HepG2 (cell line): ENCODE measurements at places on chromosomes 4 and X. TPM values are rescaled to one million over a fixed set of nuclear protein-coding genes. Genes with fewer than 3 reads are reported as not detected.

- no peak for DNase-seq
Observed at GRCh38 chrX:80120335-80120734, 105.8 kb downstream of the TBX22 start.

- no peak for DNase-seq
Observed at GRCh38 chrX:2406891-2407518, 93.8 kb downstream of the DHRSX start.

GRCh38 chr4:164768516-164768915 is 14.6 kb downstream of the SMIM31 start:
- no peak for DNase-seq

DNA sequence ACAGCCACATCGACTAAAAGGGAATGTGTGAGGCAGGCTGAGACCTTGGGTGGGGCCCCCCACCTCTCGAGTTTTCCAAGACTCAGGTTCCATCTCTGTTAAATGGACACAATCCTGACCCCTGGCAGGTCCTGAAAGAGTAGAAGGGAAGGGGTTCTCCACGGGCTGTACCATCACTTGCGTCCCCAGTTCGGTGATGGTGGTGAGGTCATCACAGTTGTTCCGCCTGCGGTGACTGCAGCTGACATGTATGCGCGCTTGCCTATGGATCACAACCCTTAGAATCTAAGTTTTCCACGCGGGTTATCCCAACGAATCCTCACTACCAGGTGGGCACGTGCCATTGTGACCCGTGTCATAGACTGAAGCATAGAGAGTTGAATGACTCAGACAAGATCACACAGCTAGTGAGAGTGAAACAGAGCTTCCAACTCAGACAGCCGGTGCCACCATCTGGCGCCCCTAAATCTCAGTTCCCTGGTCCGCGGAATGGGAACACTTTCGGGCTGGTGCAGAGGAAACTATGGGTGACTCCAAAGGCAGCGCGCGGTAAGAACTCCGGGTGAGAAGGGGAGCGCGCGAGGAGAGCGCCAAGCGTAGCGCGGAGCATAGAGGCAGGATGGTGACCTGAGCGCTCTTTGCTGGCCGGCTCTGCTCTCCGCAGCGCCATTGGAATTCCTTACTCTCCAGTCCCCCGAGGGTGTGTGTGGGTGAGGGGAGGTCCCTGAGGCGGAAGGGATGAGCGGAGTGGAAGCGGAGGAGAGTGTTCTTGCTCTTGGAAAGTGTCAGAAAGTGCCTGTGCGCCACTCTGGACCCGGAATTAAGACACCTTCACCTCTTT is 10.5 kb downstream of the MSX1 start:
- DNase-seq: no peak

- DNase-seq: no peak
Observed at GRCh38 chrX:14050709-14051108, 21.0 kb upstream of the GEMIN8 start.

DNA sequence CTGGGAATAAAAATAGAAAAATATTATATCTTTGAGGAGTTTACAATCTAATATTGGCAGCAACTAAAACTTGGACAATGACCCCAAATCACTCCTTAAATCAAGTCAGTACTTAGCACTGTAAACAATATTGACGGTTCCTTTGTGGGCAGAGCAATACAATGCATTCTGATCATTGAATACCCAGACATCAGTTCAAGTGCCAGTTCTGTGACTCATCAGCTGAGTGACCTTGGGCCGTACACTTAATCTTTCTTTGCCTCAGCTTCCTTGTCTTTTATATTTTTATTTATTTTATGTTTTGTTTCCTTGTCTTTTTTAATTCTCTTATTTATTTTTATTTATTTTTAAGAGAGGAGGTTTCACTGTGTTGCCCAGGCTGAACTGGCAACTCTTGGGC is 112.2 kb upstream of the ANXA3 start:
- DNase-seq: no peak

VCX3B gene
- total RNA-seq: not detected in 2 replicates

GRCh38 chrX:45110494-45110893 is 90.2 kb downstream of the DIPK2B start:
- no peak for DNase-seq

DNA sequence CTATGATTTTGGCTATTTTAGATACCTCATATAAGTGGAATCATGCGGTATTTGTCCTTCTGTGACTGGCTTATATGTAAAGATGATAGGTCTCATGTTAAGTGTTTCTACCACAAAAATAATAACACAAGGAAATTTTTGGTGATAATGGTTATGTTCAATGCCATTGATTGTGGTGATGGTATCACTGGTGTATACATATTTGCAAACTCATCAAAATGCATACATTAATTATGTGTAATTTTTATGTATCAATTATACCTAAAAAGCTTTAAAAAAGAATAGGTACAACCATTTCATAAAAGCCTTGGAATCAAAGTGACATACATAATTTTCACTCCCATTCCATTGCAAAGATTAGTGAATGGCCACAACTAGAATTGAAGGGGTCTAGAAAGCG is 178.3 kb upstream of the FMR1 start:
- DNase-seq: no peak

DNA sequence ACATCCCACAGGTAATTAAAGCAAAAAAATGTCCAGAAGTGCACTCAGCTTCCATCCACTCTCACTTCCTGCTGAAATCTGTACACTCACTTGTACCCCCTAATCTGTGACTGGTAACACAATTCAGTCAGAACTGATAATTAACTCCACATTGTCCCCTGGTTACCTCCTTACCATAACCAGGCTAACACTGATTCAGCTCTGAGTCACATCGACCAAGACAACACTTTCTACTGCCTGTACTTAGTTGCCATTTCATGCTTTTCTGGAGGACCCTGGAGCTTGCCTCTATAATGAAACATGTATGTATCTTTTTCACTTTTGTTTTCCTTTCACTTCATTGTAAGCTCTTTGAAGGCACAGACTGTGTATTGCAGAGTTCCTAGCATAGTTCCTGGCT is 130.9 kb upstream of the GABRG1 start:
- DNase-seq: no peak

ENPP6 gene
- not detected in 2 replicates for total RNA-seq

- DNase-seq: no peak
Observed at GRCh38 chr4:186839122-186840037, 115.7 kb upstream of the FAT1 start.

CLDN34 gene
- 0.21 TPM in 1 of 2 replicates, not detected in the other for total RNA-seq

SLC6A14 gene
- total RNA-seq: 43.2 and 70.2 TPM in 2 replicates

GRCh38 chr4:184506527-184507121 is 32.3 kb upstream of the IRF2 start:
- peak; percentile 24 for DNase-seq

DNA sequence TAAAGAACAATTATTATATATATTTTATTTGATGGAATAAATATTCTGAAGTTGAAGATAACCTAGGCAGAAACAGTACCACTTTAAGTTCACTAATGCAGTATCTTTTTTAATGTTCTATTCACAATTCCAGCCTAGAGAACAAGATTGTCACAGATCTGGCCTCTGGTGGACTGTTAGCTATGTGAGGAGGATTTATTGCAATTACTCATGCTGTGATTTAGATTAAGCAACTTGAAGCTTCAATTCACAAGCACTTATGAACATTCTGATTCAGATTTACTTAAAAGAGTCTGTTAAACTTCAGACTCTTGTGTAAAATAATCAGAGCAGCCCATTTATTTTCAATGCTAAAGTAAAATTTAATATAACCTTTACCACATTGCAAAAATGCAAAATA is 1489.8 kb downstream of the STIM2 start:
- no peak for DNase-seq

BTK gene
- not detected in 2 replicates for total RNA-seq

- DNase-seq: no peak
Observed at GRCh38 chr4:152643153-152644035, 36.4 kb downstream of the TMEM154 start.

GRCh38 chr4:37299468-37299867 is 54.9 kb downstream of the NWD2 start:
- no peak for DNase-seq

DNA sequence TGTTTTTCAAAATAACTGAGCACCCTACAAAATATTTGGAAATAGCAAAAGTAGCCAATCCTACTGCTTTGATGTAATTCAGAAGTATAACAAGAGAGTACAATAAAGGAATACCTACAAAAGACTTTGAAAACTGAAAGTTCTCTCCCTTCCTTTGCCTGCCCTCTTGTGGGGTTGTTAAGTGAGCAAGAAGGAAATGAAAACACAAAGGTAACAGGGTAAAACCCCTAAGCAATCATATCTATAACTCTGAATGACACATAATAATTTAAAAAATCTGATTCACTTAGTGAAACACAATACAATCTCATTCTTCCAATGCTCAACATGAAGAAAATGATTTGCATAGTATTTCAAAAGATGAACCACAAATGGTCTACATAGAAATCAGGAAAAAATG is 98.2 kb downstream of the FRYL start:
- DNase-seq: peak; percentile 5

GRCh38 chr4:160353548-160353947 is 1250.7 kb downstream of the RAPGEF2 start:
- DNase-seq: no peak

SLITRK4 gene
- not detected in 2 replicates for total RNA-seq

- DNase-seq: no peak
Observed at GRCh38 chr4:56042225-56042624, 93.5 kb downstream of the CEP135 start.

MAGED4B gene
- total RNA-seq: 29.9 and 51.3 TPM in 2 replicates

ARX gene
- total RNA-seq: not detected in 2 replicates

GRCh38 chrX:118345045-118345463 is 852 bp upstream of the WDR44 start:
- no peak for DNase-seq

NPNT gene
- total RNA-seq: 10.0 and 19.1 TPM in 2 replicates

FGD1 gene
- 0.59 and 0.62 TPM in 2 replicates for total RNA-seq

DNA sequence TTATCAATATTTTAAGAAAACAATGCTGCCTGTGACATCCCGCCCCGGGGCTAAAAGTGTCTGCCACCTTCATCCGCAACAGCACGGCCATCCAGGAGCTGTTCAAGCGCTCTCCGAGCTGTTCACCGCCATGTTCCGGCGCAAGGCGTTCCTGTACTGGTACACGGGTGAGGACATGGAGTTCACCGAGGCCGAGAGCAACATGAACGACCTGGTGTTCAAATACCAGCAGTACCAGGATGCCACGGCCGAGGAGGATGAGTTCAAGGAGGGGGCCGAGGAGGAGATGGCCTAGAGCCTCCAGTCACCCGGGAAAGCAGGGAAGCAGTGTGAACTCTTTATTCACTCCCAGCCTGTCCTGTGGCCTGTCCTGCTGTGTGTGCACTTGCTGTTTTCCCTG is 12.1 kb upstream of the KLHL13 start:
- no peak for DNase-seq

DNA sequence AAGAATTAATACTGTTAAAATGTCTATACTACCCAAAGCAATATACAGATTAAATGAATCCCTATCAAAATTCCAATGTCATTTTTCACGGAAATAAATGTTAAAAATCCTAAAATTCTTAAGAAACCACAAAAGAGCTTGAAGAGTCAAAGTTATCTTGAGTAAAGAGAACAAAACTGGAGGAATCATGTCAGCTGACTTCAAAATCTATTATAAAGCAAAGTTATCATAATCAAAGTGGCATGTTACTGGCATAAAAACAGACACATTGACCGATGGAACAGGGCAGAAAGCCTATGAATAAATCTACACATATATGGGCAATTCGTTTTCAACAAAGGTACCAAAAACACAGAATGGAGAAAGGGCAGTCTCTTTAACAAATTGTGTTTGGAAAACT is 579.0 kb downstream of the INPP4B start:
- DNase-seq: no peak

PTCHD1 gene
- total RNA-seq: not detected in 2 replicates

OTC gene
- 1.8 and 2.6 TPM in 2 replicates for total RNA-seq

GRCh38 chrX:9293051-9293496 is 171.8 kb upstream of the TBL1X start:
- no peak for DNase-seq

RAB33A gene
- not detected in 2 replicates for total RNA-seq

- no peak for DNase-seq
Observed at GRCh38 chr4:171203425-171203824, 609.8 kb upstream of the GALNTL6 start.

DNA sequence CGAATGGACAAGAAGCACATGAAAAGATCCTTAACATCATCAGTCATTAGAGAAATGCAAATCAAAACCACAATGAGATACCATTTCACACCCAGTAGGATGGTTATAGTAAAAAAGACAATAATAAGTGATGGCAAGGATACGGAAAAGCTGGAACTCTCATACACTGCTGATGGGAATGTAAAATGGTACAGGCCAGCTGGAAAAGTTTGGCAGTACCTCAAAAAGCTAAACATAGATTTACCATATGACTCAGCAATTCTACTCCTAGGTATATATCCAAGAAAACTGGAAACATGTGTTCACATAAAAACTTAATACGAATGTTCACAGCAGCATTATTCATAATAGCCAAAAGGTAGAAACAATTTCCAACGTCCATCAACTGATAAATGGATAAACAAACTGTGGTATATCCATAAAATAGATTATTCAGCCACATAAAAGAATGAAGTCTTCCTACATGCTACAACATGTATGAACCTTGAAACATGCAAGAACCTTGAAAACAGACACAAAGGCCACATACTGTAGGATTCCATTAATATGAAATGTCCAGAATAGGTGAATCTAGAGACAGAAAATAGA is 11.9 kb downstream of the RPS6KA3 start:
- DNase-seq: no peak

- no peak for DNase-seq
Observed at GRCh38 chrX:32839781-32840180, 371.6 kb downstream of the DMD start.

UGT8 gene
- total RNA-seq: not detected in 2 replicates

DNA sequence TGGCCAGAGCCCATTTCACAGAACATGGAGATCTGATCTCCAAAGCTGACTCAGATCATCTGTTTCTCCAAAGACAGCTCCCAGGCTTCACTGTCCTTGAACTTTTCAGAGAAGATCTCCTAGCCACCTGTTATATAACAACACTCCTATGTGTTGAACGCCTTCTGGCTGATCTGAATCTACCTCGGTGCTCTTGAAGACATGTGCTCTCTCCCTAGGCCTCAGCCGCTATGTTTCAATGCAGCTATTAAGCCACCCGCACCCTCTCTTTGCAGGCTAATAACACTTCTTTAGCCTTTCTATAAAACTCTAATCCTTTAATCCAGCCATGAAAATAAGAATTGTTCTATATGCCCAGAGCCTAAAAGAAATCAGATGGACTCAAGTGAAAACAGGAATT is 34.9 kb downstream of the SEL1L3 start:
- DNase-seq: no peak

NHSL2 gene
- not detected in 2 replicates for total RNA-seq

DNA sequence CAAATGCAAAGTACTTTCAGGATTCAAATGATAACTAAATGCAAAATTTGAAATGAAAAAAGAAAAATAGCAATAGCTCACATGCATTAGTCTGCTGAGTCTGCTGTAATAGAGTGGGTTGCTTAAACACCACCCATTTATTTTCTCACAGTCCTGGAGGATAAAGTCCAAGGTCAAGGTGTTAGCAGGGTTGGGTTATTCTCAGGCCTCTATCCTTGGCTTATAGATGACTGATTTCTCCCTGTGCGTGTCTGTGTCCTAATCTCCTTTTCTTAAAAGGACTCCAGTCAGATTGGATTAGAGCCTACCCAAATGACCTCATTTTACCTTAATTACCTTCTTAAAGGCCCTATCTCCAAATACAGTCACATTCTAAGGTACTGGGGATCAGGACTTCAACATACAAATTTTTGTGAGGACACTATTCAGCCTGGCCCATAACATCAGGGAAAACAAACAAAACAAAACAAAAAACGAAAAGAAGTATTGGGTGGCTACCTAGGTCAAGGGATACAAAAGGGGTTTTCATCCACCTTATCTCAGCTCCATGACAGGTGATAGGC is 6.3 kb upstream of the TBL1X start:
- DNase-seq: no peak

- no peak for DNase-seq
Observed at GRCh38 chr4:10746371-10747171, 62.0 kb upstream of the CLNK start.

IL2RG gene
- total RNA-seq: not detected in 2 replicates

FGA gene
- total RNA-seq: 743 and 1,523 TPM in 2 replicates
